ENCODE measurements at places on chromosomes 13 and 19.

DNA sequence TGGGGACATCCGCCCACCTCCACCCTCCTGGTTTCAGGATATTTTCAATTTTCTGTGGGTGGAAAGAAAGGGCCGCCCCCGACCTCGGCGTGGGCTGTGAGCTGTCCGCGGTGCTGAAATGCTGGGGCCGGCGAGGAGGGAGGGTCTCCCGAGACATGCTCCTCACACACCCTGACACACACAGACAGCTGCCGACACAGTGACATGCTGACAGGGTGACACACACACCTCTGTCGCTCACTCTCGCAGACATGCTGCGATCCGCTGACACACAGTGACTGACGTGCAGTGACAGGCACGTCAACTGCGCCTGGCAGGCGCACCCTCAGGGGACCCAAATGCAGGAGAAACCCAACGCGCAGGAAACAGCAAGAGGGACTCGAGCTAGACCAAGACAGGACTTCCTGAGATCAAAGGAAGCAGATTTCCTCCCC is 25.1 kb upstream of the MEIS3 start:
- no peak for DNase-seq

DNA sequence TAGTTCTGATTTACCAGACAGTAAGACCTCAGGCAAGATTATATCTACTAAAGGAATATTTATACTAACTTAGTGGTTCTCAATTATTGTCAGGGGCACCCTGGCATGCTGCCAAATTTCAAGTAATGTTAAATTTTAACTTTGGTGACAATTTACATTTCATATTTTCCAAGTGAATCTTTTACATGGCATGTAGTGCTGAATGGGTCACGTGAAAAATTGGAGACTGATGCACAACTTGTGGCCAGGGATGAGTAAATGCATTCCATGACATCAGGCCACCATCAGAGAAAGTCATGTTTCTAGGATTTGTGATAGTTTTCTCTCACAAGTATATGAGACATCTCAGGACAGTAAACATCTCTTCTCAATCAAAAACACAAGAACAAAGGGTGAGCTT is 202.6 kb upstream of the SOX21 start:
- no peak for DNase-seq

DNA sequence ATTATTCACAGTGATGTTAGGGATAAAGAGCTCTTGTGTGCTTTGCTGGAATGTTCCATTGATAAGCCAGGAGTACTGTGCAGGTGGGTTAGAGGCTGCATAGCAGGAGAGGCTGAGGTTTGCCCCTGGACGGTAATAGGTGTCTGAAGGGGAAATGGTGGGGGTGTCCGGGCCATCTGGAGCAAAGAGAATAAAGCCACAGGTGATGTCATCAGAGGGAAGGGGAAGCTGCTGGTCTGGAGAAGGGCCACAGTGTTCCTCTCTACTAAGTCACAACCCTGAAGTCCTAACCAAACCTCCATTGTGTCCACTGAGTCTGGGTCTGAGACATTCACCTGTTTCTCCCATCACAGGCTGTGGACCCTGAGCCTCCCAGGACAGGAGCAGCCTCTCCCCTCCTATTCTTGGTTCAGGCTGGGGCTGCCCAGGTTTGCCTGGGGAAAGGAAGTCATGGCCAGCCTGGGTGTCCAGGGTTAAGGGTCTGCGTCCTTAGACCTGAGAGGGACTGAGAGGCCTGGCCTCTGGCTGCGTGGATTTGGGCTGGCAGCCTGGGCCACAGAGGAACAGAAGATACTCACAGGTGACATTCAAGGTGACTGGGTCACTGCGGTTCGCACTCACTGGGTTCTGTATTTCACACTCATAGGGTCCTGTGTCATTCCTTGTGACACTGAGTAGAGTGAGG is 6.8 kb downstream of the CEACAM1 start:
- DNase-seq, result no peak

DNA sequence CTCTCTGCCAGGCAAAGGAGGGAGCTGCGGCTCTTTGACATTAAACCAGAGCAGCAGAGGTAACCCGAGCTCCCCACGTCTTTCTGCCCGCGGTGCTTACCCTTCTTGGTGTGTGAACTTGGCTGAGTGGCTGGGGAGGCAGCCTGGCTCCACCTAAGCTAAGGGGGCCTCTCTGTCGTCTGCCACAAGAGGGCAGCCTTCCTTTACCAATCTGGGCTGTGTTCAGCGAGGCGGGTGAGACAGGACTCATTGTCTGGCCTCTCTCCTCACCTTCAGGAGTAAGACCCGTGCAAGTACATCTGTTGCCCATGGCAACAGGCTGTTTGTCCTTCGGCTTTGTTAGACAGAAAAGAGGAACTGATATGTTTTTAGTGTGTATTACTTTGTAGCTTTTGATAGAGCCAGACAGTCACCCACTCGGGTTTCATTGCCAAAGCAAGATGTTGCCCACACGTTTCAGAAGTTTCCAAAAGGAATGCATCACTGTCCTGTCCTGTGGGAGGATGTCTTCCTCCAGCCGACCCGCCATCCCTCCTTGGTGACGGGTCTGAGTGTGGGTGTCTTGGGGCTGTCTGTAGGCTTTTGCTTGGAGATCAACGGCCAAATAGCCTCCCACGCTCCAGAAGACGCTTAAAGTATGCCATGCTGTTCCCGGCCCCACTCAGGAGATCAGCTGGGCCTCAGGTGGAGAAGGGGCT is 4.6 kb downstream of the POP4 start:
- peak; percentile 91 for DNase-seq

- peak; percentile 46 for DNase-seq
These were observed 1395.8 kb downstream of the SLITRK5 start for GRCh38 chr13:89066868-89067466.

DNA sequence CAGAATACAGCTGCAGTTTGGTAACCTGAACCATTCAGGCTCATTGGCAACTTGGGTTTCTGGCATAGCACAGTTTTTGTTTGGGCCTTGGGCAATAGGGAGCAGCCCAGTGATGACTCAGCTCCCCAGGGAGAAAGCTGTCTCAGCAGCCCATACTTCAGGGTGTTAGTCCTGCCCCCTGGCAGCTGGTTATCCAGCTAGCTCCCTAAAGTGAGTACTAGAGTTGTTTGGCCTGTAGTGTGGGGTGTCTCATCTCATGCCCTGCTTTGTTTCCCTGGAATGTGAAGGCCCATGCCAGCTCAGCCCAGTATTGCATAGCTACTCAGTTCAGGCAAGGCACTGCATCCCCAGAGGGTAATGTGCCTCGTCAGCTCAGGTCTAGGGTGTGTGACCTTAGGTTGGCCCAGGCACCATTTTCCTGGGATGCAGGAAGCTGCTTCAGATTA is 18.2 kb upstream of the ZNF543 start:
- no peak for DNase-seq

GRCh38 chr13:39688278-39688677 is 32.8 kb downstream of the COG6 start:
- DNase-seq, result no peak

- DNase-seq, result no peak
These were observed 7.6 kb downstream of the ZNF737 start for GRCh38 chr19:20558011-20558410.

DNA sequence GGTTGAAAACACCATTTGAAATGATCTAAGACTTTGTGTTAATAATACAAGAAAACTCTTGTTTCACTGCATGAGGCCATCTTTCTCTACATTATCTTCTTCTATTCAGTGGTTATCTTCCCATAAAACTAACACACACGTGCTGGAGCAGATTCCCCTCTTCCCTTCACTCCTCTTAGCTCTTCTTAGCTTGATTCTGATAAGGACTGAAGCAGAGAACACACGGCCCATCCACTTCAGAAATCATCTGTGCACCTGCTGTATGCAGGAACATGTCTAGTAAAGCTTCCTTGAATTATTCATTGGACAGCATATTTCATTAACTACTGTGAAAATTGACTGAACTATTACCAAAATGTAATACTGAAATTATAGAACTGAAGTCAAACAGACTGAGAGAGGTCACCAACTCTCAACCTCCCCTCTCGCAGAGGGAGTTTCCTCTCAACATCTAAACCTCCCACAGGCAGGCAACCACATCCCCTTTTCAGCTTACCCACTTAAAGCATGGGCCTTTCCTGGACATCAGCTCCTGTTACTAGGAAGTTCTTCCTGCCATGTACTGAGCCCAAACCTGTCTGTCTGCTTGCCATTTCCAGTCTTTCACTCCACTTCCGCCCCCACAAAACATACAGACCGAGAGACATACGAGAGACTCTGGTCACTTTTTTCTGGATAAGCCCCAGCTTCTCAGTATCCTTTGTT is 113.9 kb downstream of the CRYL1 start:
- peak; percentile 75 for DNase-seq

- no peak for DNase-seq
These were observed 515.7 kb downstream of the TBC1D4 start for GRCh38 chr13:74966275-74966674.

DNA sequence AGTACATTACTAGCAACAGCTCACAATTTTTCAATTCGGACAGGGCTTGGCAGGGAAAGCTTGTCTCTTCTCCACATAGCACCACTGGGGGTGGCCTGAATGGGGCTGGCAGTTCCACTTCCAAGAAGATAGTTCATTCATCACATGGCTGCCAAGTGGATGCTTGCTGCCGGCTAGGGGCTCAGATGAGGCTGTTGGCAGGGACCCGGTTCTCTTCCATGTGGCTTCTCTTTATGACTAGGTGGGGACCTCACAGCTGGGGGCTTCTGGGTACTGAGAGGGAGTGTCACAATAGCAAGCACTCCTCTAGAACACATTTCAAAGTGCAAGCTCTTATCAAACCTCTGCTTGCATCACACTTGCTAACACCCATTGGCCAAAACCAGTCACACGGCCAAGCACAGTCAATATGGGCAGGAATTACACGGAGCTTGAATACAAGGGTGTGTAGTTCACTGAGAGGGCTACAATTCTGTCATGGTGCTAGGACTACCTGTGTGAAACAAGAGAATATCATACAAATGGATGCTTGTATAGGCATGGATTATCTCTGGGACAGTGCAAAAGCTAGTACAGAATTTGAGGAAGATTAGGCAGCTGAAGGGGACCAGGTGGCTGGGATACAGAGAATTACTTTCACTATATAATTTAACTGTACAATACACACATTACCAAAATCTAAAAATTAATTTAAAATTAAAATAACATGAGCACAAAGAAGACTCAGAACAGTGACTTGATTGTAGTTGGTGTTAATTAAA is 32.3 kb downstream of the ATP7B start:
- DNase-seq, result no peak

GRCh38 chr19:1551068-1552040 is 16.8 kb downstream of the MEX3D start:
- no peak for DNase-seq

DNA sequence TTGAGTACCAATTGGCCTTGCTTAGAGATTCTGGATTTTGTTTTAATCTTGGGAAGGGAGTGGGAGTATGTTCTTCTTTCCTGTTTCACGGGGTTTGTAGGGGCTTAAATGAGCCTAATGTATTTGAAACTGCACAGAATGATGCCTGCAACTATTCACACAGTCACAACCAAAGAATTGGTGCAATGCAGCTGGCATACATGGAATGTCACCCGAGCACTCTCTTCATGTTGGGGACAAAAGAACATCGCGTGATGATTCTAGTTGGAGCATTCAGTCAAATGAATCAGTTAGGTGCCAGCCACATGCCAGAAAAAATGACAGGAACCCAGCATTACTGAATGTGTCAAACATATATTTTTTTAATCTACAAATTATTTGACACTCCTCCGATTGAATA is 22.1 kb downstream of the STARD13 start:
- DNase-seq, result no peak

DNA sequence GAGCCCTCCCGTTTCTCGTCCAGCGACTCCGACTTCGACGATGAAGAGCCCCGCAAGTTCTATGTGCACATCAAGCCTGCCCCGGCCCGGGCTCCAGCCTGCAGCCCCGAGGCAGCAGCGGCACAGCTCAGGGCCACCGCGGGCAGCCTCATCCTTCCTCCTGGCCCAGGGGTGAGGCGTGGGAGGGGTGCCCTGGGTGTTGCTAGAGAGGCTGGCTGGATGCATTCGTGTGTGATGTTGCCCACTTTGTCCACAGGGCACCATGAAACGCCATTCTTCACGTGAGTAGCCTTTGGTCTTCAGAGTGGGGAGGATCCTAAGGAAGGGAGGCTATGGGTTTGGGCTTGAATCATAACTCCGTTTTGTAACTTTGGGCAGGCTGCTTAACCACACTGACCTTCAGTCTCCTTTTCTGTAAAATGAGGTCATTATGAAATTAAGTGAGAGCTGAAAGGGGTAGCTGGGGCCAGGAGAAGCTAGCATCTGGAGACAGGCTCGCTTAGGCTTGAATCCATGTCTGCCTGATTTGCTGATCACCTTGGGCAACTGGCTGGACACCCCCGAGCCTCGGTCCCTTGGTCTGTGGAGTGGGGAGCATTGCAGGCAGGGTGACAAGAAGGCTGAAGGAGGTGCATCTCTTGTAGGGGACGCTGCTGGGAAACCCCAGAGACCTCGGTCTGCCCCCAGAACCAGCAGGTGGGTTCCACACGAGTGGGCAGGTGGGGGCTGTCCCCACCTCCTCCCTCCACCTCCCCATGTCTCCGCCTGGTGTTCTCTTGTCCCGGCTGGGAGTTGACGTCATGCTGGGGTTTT is 18.7 kb upstream of the B3GNT3 start:
- DNase-seq, result no peak

DNA sequence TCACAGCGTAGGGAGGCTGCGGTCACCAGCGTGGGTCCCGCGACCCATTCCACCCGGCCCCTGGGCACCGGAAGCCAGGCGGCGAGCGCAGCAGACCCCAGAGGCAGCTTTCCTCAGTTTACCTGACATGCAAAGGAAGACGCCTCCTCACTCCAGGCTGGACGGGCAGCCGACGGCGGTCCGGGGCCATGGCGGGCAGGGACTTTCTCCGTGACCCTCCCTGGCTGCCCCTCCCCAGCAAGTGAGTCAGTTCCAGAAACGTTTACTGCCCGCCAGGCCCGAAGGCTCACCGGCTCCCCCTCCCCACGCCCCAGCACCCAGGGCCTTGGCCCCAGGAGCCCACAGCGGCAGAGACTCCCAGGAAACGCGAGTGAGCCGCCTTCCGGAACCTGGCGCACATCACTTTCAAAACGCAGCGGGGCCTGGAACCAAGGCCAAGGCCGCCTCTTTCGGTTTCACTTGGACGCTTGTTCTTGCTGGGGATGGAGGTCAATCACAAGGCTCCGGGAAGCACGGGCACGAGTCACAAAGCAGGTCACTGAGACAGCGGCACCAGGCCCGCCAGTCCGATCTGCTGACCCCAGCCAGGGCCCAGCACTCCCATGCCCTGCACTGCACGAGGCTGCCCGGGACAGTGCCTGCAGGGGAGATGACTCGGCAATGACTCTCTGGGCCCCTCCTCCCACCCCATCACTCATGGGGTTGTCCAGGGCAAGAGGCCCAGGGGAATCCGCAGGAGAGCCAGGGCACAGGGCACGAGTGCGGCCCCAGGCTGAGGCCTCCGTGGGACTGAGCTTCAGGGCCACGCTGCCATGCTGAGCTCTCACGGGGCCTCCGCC is 5.3 kb downstream of the SBNO2 start:
- DNase-seq, result no peak
